ENCODE measurements at places on chromosomes 1 and 21.

- DNase-seq, result no peak
These were observed 5.4 kb downstream of the MYOG start for GRCh38 chr1:203080456-203080855.

GRCh38 chr1:218365226-218365999, 20.3 kb downstream of the TGFB2 start:
- DNase-seq, result no peak

GRCh38 chr1:221979444-221980032, 237.6 kb upstream of the DUSP10 start:
- no peak for DNase-seq

- no peak for DNase-seq
These were observed 5.2 kb upstream of the SH3GLB1 start for GRCh38 chr1:86699186-86699585.

DNA sequence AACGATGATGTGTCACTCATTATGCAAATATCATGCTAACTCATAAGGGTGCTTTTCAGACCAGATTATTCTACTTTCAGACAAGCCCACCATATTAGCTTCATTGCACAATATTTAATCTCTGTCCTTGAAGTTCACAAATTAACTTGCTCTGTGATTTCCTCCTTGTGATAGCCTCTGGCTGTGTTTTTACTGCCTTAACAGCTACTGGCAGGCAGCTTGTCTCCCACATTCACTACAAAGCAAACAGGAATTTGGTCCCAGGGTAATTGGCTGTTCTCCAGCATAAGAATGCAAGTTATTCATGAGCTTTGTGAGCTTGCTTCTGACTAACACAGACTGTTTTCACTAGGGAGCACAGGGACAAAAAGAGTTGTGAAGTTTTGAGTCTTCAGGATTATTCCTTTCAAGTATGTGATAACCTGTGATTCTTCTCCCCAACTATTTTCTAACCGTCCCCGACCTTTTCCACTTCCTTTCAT, 87.9 kb upstream of the HMCN1 start:
- DNase-seq, result no peak

All from stimulated activated CD8-positive, alpha-beta memory T cell treated with anti-CD3 and anti-CD28 coated beads, Interleukin-7, amount 100 ng/mL, for 1 hour (primary cell).